DMS 273 treated with DMSO at 0.1 percent for 48 hours (cell line): ENCODE measurements at places on chromosomes 2 and 18.

DNA sequence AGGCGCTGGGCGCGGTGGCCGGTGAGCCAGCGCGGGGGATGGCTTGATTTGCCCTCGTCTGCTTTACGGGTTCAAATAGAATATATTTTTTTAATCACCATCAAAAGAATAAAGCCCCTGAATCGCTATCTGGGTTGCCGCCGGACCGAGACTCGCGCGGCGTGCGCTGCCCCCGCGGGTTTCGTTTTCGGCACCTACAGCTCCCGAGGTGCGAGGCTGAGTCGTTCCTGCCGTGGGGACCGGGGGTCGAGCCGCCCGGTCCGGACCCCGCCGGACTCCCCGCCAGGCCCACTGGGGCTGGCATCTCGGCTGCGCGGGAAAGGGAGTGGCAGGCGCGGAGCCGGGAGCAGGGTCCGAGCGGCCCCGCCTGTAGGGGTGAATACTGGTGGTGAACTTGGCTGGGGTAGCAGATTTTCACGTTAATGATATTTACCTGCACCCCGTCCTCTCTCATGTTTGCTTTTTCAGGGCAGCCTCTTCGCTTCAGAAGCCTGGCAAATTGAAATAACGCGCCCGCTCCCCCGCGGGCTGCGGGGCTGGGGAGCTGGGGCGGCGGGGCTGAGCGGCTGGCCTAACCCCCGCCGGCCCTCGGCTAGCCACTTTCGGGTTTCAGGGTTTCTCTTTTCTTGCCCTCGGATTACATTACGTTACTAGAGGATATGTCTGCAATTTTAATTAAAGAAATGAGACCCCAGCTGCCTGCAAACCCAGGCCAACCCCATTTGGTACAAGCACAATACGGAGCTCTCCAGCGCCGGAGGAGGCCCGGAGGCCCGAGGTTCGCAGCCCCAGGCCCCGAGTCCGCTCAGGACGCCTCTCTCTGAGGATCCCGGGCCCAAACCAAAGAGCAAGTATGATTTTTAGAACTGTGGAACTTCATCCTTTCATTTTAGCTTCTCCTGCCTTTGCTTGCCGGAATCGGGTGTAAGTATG lies 1.7 kb upstream of the CELF4 start:
- no peak for DNase-seq

- no peak for DNase-seq
Observed at GRCh38 chr2:212892193-212892592, 259.2 kb downstream of the IKZF2 start.

- no peak for DNase-seq
Observed at GRCh38 chr2:18987592-18988073, 370.8 kb downstream of the OSR1 start.

DNA sequence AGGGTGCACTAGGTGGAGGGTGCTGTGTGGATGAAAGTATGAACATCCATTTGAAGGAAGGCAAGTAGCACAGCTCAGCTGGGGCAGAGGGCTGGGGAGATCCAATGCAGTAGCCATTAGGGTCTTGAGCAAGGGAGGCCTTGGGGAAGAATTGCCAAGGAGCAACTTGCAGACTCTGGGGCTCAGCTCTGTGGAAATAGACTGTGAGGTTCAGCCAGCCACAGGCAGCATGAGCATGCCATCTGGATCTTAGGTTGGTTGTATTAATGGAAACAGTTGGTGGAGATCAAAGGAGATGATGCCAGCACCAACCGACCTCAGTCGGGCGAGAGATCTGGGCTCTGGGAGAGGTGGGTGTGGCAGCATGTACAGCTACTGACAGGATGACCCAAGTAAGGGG lies 5.6 kb downstream of the ZAP70 start:
- DNase-seq: no peak

- no peak for DNase-seq
Observed at GRCh38 chr2:9739531-9739964, 103.7 kb upstream of the TAF1B start.

DNA sequence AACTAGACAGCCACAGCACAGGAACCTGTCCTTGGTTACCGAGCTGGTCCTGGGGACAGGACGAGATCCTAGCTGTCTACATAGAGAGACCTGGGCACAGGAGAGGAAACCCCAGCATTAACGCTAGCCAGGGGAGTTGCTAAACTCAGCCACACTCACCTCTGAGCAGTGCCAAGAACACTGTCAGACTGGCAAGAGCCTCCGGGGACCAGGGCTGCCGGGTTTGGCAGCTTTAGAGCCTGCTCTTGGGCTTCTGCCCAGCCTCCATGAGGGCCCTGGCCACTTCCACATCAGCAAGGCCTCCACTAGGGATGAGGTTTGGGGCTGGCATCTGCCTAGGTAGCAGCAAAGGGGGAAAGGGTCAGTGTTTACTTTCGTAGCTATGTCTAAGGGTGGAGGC lies 6.7 kb downstream of the TMBIM1 start:
- DNase-seq: no peak

DNA sequence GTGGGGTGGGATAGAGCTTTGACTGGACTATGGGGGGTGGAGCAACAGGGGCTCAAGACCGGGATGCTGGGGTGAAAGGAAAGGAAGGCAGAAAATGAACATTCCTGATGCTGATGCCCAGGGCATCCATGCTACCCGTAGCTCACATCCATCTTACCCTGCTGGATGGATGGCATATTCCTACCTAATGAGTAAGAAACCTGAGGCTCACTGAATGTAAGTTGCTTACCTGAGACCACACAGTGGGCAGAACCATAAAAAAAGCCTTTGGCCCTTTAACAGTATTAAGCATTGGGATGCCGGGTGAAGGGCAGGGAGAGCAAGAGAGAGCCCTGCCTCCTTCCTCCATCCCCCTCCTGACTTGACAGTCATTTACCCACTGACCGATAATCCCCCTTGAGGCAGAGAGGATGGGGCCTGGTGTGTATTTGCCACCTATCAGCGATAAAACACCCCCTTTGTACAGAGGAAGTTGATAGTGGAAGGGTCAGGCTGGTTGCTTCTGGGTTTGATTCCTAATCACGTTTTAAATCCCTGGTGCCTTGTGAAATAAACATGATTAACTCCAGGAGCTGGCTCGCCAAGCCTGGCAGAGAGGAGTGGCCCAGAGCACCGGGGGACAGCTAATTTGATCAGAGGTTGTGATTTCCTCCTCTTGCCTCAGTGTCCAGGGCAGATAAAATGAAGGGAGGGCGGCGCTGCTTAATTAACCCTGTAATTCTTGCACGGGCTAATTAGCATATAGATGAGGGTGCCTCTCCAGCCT lies 105.9 kb upstream of the HS6ST1 start:
- no peak for DNase-seq

DNA sequence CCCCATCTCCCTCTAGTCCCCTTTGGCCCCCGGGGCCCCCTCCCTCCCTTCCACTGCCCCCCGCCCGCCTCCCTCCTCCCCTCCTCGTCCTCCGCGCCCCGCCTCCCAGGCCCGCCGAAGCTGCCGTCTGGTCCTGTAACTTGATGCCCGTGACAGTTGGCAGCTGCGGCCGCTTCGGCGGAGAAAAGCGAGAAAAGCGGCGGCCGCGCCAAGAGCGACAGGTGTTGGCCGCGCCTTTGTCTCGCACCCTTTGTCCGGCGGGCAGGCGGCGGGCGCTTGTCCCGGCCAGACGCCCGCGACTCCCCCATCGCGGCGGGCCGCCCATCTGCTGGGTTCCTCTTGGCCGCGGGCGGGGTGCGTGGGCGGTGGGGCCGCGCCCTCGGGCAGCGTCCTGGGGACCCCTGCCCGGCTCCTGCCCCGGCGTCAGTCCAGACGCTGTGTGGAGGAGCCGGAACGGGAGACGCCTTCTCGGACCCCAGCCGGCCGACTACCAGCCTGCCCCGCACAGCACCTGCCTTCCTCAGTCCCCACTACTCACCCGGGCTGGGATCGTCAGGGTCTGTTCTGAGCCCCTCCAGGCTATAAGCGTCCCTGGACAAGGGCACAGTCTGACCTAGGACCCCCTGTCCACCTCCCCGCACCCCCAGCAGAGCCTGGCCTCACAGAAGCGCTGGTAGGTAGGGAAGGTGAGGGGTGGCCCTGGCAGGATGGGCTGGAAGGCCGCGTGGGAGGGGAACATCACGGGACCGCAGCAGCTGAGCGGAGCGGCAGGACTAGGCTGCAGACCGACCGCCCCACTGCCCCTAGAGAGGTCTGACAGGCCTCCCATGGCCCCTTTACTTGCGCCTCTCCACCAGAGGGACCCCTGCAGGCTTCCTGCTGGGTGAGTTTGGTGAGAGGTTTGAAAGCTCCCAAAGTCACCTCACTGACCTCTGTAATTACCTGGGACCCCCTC lies 1.2 kb upstream of the HES6 start:
- DNase-seq: peak; percentile 81

- DNase-seq: no peak
Observed at GRCh38 chr2:8021921-8022320, 659.9 kb upstream of the ID2 start.

- no peak for DNase-seq
Observed at GRCh38 chr18:22558945-22559385, 141.2 kb upstream of the CTAGE1 start.

DNA sequence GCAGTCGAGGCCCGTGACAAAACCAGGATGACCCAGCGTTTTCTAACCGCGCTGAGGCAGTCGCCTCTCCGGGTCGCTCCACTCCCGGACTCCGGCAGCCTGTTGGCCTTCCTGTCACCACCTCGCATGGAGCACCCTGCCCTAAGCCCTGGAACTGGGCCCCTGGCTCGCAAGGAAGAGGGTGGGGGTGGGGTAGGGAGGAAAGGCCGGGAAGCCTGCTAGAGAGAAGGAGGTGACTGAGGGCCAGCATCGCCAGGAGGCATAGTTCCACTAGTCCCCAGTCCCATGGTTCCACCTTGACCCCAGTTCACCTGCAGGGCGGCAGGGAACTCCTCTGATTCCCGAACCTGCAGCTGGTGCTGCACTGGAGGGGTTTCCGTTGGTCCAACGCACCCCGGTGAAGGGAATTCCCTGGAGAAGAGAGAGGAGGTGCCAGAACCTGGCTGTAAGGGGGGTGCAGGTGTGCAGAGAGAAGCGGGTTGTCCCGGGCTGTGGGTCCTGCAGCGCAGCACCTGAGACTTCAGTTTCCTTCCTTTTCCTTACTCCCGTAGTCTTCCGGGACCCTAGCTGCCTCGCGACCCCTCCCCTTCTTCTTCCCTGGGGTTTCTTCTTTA lies 11.8 kb upstream of the EN1 start:
- no peak for DNase-seq

- DNase-seq: no peak
Observed at GRCh38 chr2:24832073-24832461, 38.8 kb downstream of the CENPO start.

GRCh38 chr18:33146014-33146413 lies 294.5 kb downstream of the CCDC178 start:
- no peak for DNase-seq

DNA sequence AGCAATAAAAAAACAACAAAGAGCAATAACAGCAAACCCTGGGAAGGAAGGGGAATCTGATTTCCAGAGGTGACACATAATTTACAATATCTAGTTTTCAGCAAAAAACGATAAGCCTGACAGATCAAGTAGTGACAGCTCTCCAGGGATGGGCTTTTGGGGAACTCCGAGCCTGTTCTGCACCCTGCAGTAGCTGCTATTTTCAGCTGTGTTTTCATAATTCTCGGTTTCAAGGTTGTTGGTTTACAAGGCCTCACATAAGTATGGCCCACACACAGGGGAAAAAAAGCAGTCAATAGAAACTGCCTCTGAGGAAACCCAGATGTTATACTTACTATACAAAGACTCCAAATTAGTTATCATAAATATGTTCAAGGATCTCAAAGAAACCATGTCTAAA lies 67.7 kb upstream of the CTLA4 start:
- no peak for DNase-seq

- no peak for DNase-seq
Observed at GRCh38 chr2:98654699-98655495, 46.5 kb downstream of the UNC50 start.

- no peak for DNase-seq
Observed at GRCh38 chr2:54079331-54079730, 36.1 kb upstream of the ACYP2 start.

DNA sequence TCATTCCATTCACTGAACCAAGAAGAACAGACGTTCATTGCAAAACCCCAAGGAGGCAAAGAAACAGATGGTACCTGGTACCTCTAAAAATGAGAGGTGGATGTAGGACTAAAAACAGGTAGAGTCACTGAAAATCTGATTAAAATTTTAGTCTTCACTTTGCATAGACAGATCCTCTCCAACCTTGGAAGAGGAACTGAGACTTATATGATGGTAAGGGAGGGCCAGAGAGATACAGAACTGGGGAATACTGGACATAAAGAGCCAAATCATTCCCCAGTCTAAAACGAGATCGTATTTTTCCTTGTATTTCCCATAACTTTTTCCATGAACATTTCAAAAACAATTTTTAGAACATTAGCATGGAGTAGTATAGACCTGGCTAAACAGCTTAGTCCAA lies 59.7 kb upstream of the SPOPL start:
- DNase-seq: no peak

- peak; percentile 53 for DNase-seq
Observed at GRCh38 chr2:73063909-73064875, 7.3 kb downstream of the SFXN5 start.

DNA sequence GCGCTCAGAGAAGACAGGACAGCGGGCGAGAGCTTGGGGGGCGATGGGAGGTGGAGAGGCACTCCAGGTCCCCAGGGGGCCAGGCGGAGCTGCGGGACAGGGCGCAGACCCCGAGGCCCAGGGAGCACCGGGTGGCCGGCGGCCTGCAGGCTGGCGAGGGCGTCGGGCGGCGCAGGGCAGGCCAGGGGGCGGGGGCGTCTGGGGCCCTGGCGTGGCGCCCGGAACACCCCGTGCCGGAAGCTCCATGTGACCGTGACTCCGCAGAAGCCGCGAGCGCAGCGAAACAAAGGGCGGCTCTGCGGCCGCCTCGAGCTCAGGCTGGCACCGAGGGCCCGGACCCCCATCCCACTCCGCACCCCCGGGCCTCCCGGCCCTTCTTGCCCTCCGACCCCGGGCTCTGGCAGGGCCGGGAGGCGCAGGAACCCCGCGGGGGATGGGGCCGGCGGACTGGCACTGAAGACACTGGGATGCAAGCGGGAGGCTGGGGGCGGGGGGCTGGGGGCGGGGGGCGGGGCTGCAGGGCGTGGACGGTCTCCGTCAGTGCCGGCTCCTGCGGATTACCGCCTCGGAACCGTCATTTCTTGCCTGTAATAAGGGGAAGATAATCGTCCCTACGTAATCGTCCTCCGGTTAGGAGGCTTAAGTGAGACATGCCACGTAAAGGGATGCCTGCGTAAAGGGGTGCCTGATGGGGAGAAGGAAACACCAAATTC lies 19.1 kb downstream of the SH2D6 start:
- DNase-seq: no peak

DNA sequence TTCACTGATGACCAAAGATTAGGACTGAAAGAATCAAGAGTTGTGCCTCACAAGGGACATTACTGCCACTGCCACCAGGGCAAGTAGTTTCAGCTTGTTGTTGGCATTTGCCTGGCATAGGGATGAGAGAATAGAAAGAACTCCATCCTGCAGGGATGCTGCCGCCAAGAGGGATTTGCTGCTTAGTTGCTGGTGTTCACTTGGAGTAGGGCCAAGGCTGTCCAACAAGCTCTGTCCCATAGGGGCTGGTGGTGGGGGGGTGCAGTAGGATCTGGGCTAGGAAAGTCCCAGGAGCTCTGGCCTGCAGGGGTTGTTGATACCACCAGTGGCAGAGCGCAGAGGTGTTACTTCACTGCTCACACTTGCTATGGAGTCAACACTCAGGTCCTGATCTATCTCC lies 84.9 kb upstream of the MGAT4A start:
- DNase-seq: no peak
